A673 (cell line): ENCODE measurements at places on chromosomes 2 and 18. TPM values are rescaled to one million over a fixed set of nuclear protein-coding genes. Genes with fewer than 3 reads are reported as not detected.
A peak's percentile ranks its signal among the peaks of the same experiment; 100 is the strongest.

- H3K36me3 ChIP-seq = no peaks in the 10 kb centered on the region
- no peak overlapping the region for H3K27ac ChIP-seq
- H3K4me3 ChIP-seq = no peak overlapping the region
- H3K27me3 ChIP-seq = no peaks in the 10 kb centered on the region
- H3K4me1 ChIP-seq = peaks cover 56% of the 10 kb centered on the region
Measured at GRCh38 chr2:42031281-42032223, 16.3 kb upstream of the PKDCC start.

POTEC gene
- total RNA-seq = not detected in 2 replicates

RAMP1 gene
- total RNA-seq = 22.0 and 24.8 TPM in 2 replicates

GRCh38 chr18:66560094-66560493 lies 43.8 kb downstream of the CDH19 start:
- no peak overlapping the region for H3K27ac ChIP-seq
- no peaks in the 10 kb centered on the region for H3K4me1 ChIP-seq
- no peaks in the 10 kb centered on the region for H3K27me3 ChIP-seq
- peak; percentile 67 for DNase-seq

DNA sequence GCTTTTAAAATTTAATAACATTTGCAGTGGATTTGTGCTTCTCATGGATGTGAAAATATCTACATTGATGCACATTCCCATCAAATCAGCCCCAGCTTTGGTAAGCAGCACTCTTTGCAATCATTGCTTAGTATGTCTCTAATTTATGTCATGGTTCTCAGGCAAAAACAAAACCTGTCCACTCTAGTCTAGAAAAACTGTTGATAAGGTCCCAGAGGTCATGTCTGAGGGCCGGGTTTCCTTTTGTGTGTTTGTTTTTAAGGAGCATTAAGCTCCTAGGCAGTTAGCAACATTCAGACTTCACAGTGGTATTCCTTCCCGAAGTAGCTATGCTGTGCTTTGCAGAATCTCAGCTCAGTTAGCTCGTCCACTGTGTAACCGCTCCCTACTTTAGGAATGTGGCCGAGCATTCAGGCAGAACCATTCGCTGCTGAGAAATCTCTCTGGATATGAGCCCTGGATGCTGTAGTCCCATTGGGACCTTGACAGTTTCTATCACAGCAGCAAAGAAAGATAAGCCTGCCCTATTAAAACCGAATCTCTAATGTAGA lies 4.0 kb downstream of the DIPK1C start:
- no peak for DNase-seq
- no peak overlapping the region for H3K27ac ChIP-seq
- no peak overlapping the region for H3K4me3 ChIP-seq

TRIB2 gene
- 92.3 and 100.0 TPM in 2 replicates for total RNA-seq

DNA sequence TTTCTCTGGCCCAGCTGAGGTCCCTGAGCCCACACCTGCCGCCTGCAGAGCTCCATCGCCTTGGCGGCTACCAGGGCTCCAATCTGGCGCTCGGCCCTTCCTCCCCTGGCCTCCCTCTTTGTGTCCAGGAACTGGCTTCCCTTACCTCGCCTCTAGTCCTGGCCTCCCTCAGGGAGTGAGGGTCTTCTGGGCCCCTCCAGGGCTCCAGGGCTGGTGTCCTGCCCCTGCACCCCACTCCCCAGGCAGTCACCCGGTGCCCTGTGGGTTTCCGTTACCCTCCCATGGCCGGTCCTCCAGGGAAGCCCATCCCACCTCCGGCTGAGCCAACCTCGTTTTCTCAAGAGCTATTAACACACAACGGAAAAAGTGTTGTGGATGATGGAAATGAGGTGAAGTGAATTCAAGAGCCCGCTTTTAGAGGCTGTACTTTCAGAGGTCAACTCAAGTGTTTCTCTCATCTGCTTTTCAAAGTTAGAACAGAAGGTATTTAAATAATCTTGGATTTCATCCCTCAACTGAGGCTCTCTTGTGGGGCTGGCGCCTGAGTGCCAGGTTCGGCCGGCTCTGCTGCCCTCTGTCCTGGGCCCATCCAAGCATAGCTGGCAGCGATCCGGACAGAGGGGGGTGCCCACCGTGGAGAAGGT lies 131.9 kb downstream of the ASB1 start:
- no peak overlapping the region for H3K4me3 ChIP-seq
- no peaks in the 10 kb centered on the region for H3K36me3 ChIP-seq
- H3K27me3 ChIP-seq = peaks cover 18% of the 10 kb centered on the region
- DNase-seq = no peak
- H3K4me1 ChIP-seq = no peaks in the 10 kb centered on the region

OSR1 gene
- total RNA-seq = 0.13 and 0.84 TPM in 2 replicates

NT5C1B gene
- not detected in 2 replicates for total RNA-seq
